ENCODE measurements at places on chromosomes 13 and 19.

- DNase-seq = no peak
These were observed 41.5 kb upstream of the TSHZ3 start for GRCh38 chr19:31390711-31391110.

GRCh38 chr19:4550018-4550417 lies 9.5 kb downstream of the SEMA6B start:
- no peak for DNase-seq

GRCh38 chr13:99307247-99307646 lies at the start of gene GPR183:
Gene GPR183, minus strand, starts transcription at chr13:99307399. Its CDS starts 11,254 bp downstream, at chr13:99296145.
- DNase-seq = no peak

DNA sequence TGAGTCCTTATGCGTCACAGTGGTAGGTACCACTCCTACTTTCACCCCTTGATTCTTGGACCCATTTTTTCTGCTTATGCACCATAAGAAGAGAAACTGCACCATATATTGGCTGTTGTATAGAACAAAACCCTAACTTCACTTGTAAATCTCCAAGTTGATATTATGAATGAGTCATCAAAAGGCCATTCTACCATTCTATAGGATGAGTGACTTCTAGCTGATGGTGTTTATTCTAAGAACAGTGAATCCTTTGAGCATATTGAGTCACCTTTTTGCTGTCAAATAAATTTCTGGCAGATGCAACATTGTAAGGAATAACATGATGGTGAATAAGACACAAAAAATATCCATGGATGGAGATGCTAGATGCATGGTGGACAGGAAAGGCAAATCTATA lies 57.7 kb downstream of the POLR1D start:
- DNase-seq = no peak

- DNase-seq = no peak
These were observed 241.3 kb downstream of the KCTD12 start for GRCh38 chr13:76644906-76645305.

DNA sequence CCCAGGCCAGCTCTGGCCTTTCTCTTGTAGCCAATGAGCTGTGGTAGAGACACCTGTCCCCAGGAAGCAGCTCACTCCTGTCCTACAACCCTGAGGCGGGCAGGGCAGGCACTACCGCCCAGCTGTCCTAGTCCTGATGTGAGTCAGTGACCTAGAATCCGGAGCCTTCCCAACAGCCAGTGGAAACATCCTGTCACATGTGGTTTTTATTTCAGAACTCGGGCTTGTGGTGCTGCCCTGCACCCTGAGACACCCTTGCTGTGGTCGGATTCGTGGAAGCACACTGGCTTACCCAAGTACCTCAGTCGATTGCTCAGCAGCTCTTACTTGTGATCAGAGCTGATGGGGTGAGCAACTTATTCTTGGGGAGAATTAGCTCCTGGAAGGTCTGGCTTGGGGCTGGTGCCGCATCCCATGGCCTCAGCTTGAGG lies 83.6 kb upstream of the ARHGEF7 start:
- no peak for DNase-seq

GRCh38 chr13:48902368-48902767 lies 73.3 kb upstream of the FNDC3A start:
- DNase-seq = no peak

DNA sequence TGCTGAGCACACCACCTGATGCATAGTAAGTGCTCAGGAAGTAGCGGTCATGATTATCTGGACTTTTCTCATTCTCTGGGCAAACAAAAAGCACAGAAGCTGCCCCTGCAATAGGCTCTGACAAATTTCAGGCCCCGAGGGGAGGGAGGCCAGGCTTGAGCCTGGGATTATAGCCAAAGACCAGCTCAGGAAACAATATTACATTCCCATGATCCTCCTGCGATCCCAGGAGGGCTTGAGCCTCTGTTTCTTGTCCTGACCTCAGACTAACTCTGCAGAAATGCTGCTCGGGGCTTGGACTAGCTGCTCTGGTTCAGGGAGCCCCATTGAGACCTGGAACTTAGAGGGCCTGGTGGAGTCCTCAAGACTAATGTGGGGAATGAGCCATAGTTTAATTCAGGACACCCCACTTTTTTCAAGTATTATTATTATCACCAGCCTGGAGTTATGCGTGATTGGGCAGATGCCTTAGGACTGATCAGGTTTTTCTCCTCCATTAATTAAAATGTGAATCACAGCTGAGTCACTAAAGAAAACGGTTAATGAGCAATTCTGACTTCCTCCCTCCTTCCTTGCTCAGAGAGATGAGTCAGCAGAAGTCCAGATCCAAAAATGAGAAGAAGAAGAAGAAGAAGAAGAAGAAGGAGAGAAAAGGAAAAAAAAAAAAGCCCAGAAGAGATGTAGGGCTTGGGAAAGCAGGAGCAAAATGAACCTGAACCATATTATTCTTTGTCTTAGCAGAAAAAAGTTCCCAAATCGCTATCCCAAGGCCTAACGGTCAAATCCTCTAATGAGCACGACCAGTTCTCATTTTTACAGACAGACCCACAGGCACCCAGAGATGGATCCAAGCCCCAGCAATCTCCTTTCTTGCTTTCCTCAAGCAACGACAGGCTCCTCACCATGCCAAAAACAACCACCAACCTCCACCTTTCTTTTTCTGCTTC lies 107.2 kb downstream of the CACNA1A start:
- no peak for DNase-seq

GRCh38 chr13:73060251-73061160 lies 1.7 kb downstream of the KLF5 start:
- DNase-seq = peak; percentile 23

- DNase-seq = no peak
These were observed 4.0 kb upstream of the IGFL1 start for GRCh38 chr19:46225558-46226004.

- no peak for DNase-seq
These were observed 303.1 kb downstream of the IRS2 start for GRCh38 chr13:109483284-109483683.

DNA sequence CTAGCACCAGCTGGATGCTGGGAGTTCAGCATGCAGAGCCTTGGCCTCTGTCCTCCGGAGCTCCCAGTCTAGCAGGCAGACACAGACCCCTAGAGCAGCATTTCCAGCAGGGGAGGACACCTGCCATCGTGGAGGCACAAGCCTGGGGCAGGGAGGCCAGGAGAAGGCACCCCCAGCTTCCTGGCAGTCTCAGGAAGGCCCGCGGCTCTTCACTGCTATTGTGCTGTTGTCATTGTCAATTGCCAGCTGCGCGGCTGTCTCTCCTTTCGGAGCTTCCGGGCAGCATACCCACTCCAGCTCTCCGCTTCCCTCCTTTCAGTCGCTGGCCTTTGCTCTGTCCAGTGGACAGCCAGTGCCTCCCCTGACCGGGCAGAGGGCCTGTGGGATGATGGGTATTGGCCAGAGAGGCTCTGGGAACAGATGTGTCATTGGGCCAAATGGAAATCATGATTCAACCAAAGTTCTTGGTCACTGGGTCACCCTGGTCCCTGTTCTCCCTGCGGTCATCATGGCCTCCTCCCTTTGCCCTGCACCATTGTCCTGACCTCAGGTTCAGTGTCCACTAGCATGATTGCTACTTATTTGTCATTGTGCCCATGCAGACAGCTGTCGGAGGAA lies 93.0 kb downstream of the SLC7A1 start:
- DNase-seq = no peak

DNA sequence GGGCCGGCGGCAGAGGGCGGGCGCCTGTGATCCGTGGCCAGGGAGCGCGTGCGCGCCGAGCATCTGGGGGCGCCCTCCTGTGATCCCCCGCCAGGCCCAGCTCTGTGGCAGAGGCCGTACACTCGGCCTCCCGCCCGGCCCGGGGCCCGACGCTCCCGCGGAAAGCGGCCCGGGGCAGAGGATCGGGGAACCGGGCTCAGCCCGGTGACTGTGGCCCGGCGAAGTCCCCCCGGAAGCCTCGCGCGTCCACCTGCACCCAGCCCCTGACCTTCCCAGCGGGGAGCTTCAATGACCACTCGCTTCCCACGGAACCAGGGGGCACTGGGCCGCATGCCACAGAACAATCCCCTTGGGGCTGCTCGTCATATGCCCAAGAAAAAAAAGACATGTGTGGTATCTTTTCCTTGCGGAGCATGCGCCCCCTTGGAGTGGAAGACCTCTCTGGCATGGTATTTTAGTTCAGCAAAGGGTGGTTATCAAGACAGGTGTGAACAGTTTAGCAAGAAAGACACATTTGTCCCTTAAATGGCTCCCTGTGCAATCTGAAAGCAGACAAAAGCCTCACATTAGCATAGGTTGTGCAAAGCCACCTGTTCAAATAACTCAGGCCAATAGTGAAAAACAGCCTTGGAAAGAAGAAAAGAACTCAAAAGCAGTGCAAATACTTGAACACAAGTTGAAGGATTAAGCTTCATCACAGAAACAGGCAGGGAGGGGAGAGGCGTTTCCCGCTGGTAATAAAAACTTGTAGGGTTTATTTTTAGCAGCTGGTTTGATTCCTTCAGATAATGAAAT lies 290.9 kb upstream of the SOX21 start:
- peak; percentile 40 for DNase-seq

DNA sequence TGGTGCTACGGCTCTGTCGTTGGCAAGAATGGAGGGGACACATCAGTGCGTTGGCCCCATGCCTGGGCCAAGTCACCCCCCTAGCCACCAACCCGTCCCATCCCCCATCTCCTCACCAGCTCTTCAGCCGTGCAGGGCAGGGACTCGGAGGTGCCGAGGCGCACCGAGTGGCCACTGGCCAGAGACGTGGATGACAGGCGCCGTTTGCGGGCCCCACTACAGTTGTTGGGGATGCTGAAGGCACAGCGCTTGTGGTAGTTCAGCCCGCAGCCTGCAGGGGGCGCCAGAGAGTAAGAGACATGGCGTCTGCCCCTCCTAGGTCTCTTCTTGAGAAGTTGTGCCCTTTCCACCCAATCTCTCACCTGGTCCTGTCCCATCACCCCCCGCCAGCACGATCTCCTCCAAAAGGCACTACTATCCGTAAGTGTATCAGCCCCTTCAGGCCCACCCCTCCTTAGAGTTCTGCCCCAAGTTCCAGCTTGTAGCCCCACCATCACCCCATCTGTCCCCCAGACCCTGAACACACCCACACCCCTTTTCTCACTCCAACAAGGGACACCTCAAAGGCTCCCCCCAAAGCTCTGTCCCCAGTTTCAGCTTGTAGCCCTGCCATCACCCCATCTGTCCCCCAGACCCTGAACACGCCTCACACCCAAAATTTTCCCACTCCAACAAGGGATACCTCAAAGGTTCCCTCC lies 12.4 kb downstream of the PRKD2 start:
- no peak for DNase-seq

- DNase-seq = no peak
These were observed 310.2 kb downstream of the SLITRK5 start for GRCh38 chr13:87981416-87981815.

GRCh38 chr19:35710784-35711723 lies 6.7 kb downstream of the ZBTB32 start:
- DNase-seq = no peak

DNA sequence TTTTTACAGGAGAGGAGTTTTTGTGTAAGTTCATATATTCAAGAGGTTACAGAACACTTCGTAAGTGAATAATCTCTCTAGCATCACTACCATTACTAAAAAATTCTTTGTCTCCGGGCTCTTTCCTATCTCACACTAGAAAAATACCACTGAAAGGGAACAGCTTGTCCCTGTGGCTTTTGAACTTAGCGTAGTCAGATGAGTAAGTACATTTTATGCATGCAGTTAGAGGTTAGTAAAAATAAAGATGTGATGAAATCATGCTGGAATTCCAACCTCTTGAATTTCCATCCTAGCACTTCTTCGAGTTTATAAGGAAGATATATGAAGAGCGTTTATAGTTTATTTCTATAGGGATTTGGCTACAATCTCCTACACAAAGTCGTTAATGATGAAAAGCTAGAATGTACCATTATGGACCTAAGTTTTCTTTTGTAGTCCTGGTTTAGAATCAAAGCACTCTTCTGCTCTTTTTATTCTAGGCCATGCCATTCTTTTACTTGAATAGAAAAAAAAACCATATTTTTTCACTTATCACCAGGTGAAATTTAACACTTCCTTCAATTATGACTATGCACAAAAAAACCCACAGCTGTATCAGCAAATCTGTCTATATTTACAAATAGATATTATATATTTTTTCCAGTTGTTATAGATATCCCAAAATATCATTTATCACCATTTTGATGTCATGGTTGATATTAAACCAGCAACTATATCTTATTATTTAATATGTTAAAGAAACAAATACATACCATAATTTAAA lies 139.9 kb upstream of the PCDH9 start:
- no peak for DNase-seq

DNA sequence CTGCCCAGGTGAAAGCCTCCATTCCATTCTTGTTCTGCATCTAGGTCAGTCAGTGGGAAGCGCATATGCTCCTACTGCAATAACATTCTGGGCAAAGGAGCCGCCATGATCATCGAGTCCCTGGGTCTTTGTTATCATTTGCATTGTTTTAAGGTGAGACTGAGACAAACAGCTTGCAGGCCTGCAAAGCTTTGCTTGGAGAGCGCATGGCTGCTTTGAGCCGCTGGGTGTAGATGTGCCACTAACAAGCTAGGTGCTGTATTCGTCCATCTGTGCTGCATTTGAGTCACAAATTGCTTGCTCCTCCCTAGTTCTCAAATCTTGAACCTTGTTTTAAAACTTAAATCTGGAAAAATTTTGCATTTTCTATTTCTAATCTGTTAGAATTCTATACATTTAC lies 219.1 kb downstream of the LMO7 start:
- no peak for DNase-seq

DNA sequence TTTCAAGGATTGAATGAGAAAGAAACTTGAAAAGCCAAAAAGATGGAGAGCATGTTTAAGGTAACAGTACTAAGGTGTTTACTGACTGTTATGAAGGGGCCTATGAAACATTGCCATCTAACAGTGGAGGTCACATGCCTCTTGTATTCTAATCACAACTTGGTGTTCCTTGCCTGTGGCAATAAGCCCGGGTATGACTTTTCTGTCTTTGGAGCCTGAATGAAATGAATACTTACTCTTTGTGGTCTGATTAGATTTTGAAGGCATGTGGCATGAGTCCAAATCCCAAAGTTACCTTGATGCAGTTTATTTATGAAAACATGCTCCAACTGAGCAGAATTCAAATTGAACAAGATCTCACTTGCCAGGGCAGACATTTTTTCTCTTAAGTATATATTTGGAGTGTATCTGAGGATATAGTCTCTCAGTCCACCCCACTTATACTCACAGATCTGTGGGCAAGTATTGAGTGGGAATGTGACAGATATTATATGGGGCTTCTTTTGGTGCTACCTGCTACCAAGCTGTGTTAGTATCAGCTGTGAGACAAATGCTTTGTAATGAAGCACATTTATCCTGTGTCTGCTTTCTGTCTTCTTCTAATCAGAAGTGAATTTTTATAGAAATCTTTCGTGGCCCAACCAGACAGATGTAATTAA lies 67.5 kb downstream of the B3GLCT start:
- DNase-seq = no peak

- no peak for DNase-seq
These were observed 5.1 kb downstream of the NOTCH3 start for GRCh38 chr19:15195371-15196334.

- DNase-seq = no peak
These were observed 87.8 kb upstream of the KLF5 start for GRCh38 chr13:72970956-72971355.

Measured in head of caudate nucleus (tissue), 42 donors.